NCI-H774 (cell line): ENCODE measurements at places on chromosomes 12 and 14.

DNA sequence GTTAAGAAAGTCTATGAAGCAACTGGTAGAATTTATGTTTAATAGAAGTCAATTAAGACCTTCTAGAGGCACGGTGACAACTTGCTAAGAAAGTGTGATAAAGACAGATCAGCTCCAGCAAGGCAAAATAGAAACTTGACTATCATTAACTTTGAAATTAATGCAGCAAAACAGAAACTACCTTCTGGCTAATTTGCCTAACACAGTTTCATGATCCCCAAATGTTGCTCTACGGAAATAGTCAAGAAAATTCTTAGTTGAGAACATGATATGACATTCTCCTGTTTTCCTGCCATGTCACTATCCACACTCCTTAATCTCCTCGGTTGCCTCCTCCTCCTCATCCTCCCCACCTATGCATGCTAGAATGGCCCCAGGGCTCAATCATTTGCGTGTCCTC, 4.2 kb downstream of the DENND5B start:
- no peak for DNase-seq

- DNase-seq = no peak
Measured at GRCh38 chr14:73792481-73792880, 59.1 kb upstream of the PTGR2 start.

- DNase-seq = no peak
Measured at GRCh38 chr12:101750152-101750551, 10.9 kb upstream of the SYCP3 start.

- no peak for DNase-seq
Measured at GRCh38 chr14:97644365-97644764, 847.2 kb downstream of the VRK1 start.

DNA sequence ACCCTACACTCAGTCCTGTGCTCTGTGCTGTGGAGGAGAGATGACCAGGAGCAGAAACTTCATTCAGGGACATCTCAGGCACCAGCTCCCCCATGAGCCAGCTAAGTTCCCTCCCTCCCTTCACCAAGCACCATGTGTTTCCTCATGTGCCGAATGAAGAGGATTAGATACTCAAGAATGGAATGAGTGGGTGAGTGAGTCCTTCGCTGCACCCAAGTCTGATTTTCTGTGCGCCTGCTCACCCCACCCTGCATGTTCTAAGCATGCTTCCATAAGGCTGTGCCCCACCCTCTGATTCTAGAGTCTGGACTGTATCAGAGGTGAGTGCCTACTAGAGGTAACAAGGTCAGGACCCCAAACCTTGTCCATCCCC, 12.1 kb downstream of the SERPINA5 start:
- DNase-seq = no peak

DNA sequence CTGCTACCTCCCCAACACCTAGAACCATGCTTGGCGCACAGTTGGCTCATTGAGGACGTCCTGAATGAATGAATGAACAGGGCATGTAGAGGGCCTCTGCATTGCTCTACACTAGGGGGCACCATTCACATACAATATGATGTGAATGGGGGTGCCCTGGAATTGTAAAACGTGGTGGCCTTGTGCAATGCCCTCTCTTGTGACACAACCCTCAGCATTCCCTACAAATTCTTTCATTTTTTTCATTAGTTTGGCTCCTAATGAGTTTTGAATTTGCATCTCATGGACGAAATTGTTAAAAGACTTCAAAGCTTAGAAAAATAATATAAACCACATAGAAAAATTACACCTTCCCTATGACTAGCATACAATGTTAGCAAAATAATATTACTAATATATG, 2.3 kb upstream of the DIO2 start:
- DNase-seq = no peak

DNA sequence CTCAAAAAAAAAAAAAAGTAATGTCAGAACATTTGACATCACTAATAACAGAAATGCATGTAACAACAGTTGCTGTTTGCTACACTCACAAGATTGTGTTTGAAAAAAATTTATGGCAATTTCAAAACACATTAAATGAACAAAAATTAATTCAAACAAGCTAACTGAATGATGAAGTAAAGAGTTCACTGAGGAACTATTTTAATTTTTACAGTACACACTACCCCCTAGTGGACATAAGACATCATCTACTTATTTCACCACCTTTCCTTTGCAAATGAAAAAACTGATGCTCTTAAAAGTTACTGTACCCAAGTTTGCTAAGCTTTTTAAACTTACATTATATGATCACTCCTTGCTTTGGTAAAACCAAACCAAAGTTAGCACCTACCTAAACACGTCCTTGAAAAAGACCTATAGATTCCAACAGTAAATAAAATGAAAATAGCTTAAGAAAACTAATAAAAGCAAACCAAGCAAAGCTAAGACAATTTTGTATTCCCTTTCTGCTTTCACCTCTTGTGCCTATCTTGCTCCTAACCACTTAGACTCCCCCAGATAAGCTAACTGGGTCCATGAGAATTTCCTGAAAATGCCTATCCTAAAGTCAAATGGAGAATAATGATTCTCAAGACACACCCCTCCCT, 22.2 kb downstream of the UBE2N start:
- peak; percentile 49 for DNase-seq

GRCh38 chr12:112126911-112127310, 1.6 kb downstream of the TRAFD1 start:
- no peak for DNase-seq

- no peak for DNase-seq
Measured at GRCh38 chr12:34605955-34606748, 583.9 kb downstream of the ALG10 start.

- no peak for DNase-seq
Measured at GRCh38 chr14:75842551-75842950, 139.2 kb downstream of the TGFB3 start.

DNA sequence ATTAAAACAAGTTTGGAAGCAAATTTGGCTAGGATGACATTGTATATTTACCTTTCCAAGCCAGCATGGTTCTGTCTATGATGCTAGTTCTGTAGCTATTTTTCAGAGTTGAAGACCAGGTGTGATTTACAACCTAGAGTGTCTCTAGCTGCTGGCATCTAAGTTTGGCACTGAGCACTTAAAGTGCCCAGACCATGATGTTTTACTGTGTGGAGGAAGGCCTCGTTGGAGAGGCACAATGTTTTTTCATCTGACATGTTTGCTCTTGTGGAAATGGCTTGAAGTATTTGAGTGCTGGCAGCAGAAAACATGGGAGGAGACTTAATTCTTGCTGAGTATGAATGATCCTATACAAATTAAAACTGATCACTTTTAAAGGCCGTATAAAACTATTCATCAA, 13.0 kb upstream of the C12orf71 start:
- DNase-seq = no peak

DNA sequence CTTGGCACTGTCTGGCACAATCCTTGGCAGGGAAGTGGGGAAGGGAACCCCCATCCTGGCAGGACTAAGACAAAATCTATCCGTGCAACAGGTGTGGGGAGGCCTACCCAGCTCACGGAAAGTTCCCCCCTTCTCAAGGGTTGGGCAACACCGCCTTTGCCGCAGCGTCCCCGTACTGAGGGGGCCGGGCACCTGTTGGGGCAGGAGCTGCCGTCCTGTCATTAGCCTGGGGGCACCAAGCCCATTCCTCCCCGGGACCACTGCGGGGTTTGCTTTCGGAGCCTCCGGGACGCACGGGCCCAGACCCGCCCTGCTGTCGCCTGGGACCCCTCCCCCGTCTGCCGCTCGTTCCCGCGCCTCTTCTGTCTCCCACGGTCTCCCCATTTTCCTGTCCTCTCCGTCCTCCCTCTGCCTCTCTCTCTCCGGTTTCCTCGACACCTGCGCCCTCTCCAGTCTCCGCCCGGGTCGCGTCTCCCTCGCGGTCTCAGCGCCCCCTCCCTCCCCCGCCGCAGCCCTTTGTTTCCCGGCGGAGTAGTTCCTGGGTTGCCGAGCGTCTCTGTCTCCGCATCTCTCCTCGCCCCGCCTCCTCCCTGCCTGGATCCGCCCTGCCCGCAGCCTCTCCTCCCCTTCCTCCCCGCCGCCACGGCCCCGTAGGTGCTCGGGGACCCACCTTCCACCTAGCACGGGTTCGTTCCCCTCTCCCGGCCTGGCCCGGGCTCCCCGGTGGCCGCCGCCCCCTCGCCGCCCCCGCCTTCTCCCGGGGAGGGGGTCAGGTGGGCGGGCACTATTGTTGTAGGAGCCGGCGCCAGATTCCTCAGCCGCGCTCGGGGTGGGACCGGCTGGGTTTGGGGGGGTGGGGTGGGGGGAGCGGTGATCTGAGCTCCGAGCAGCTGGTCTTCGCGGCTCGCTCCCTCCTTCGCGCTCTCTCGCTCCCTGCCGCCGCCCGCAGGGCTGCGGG, at the start of gene CACNB3:
Gene CACNB3 (plus strand): TSS at position 624 of the 958 bp plus-strand sequence. CDS start 434 bp downstream, outside the sequence.
- DNase-seq = peak; percentile 74

- no peak for DNase-seq
Measured at GRCh38 chr14:100871234-100872186, 32.0 kb downstream of the RTL1 start.

DNA sequence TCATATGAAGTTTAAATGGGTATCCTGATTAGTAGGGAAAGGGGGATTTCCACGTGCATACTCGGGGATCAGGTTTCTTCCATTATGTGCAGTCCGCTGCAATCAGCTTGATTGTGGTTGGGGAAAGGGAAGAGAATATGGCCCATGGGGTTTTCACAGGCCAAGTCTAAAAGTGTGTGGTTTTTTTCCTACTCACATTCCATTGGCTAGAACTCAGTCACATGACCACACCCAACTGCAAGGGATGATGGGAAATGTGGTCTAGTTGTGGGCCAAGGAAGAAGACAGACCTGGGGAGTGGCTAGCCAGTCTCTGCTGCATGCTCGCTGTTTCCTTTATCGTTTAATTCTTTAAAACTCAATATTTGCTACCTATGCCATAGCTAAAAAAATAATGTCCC, 105.1 kb downstream of the PRIMA1 start:
- no peak for DNase-seq

GRCh38 chr14:39491134-39491571, 58.9 kb upstream of the FBXO33 start:
- DNase-seq = peak; percentile 45

DNA sequence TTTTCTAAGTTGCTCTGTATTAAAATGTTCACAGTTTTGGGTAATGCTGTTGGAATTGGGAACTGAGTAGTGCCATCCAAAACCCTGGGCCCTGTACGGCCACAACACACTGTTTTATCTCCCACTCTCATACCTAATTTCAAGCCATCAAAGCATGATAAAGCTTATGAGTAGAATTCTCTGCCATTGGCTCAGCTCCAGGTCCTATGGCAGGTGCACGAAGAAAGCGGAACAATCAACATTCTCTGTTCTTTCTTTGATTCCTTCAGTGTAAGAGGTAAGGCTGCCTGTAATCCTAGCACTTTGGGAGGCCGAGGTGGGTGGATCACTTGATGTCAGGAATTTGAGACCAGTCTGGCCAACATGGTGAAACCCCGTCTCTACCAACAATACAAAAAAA, 394.9 kb downstream of the CCDC91 start:
- no peak for DNase-seq

GRCh38 chr12:67484791-67485480, 163.6 kb upstream of the DYRK2 start:
- DNase-seq = no peak

DNA sequence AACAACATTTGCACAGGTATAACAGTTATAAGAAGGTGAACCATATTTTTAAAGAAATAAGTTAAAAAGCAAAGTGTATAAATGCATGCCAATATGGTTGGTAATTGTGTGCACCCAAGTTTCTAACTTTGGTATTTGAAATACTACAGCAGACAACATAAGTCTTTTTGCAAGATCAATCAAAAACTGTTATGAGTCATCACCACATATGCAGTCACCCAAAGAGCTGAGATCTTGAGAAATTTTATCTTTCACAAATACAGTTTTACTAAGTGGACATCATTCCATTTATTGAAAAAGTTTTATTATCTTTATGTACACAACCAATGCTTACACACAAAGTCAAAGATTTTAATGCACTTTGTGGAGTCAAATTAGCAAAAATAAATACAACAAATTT, 7.0 kb upstream of the ACSS3 start:
- DNase-seq = no peak

GRCh38 chr14:106530423-106531107, 1004.2 kb downstream of the TMEM121 start:
- DNase-seq = no peak

- DNase-seq = no peak
Measured at GRCh38 chr14:64741961-64742360, 37.7 kb downstream of the PLEKHG3 start.

DNA sequence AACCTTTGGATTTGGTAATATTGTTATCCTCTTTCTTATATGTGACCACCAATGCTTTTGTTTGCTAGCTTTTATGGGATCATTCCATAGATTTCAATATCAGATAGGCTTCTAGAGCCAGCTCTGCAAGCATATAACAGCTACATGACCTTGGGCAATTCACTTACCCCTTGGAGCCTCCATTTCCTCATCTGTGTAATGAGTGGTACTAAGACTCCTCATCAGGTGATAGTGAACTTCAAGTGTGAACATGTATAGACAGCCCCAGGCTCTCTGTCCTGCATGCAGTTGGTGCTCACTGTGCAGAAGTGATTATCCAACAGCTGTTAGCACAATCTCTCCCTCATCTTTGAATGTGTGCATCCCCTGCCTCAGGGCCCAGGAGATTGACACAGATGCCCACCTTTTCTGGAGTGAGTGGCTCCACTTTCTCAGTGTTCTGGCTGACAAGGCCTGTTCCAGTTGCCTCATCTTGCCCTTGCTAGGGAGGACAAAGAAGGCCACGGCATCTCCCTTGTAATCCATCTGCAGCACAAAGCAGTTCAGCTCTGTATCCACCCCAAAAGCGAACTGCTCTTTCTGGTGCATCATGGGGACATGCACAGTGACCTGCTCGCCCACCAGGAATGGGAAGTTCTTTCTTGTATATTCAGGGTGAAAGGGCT, 9.2 kb downstream of the SERPINA9 start:
- no peak for DNase-seq

DNA sequence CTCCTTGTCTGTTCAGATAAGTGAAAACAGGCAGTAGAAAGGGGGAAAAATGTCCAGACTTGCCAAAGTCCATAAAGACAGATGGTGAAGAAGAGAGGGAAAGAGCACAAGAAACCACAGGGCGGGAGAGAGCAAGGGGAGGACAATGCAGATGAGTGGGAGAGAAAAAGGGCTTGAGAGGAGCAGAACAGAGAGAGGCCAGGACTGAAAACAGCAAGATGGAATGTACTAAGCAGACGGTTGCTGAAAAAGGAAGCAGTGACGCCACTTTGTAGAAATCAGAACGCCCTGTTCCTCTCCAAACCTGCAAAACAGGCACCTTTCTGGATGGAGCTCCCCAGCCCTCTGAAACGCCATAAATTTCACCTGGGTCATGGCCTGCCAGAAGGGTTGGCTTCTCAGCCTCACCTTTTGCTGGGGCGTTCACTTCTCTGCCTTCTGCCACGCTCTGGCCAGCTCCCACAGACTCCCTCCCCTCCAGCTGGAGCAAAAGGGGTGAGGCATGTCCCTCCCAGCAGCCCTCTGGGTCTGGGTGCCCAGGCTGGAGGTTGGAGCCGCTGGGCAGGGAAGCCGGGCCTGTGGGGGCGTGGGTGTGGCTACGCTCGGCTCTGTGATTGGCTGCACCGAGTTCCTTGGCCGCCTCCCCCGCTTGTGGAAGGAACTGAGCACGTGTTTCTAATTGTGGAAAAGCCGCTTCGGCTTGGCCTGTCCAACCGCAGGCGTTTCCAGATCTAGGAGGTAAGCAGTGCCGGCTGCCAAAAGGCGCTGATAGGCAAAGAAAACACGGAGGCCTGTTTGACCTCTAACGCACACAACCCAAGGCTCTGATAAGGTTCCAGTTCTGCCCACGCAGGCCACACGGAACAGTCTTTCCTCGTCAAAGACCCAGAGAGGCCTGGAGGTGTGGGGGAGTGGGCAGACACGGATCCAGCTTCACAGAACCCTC, 29.3 kb downstream of the SLC7A8 start:
- DNase-seq = no peak
